ENCODE measurements at places on chromosomes 6 and 20. TPM values are rescaled to one million over a fixed set of nuclear protein-coding genes. Genes with fewer than 3 reads are reported as not detected.

The TGM2 gene
- 2.6 TPM for total RNA-seq

The MEP1A gene
- not detected for total RNA-seq

The MAPK13 gene
- 0.62 TPM for total RNA-seq

The RIPOR3 gene
- total RNA-seq, result 0.16 TPM

The RAET1E gene
- total RNA-seq, result 4.1 TPM

The SS18L1 gene
- total RNA-seq, result 22.6 TPM

The C2 gene
- total RNA-seq, result 7.0 TPM

The ERVFRD-1 gene
- total RNA-seq, result not detected

The LTB gene
- total RNA-seq, result 0.40 TPM

The TFAP2C gene
- total RNA-seq, result not detected

The ANKRD66 gene
- total RNA-seq, result not detected

The TMEM200A gene
- 0.43 TPM for total RNA-seq

The SERAC1 gene
- 13.4 TPM for total RNA-seq

The FGD2 gene
- total RNA-seq, result not detected

The ISM1 gene
- not detected for total RNA-seq

The TMEM63B gene
- total RNA-seq, result 45.2 TPM
